ENCODE measurements at places on chromosomes 2 and 18.

- no peak for DNase-seq
Observed at GRCh38 chr2:20567159-20567925, 83.6 kb downstream of the HS1BP3 start.

DNA sequence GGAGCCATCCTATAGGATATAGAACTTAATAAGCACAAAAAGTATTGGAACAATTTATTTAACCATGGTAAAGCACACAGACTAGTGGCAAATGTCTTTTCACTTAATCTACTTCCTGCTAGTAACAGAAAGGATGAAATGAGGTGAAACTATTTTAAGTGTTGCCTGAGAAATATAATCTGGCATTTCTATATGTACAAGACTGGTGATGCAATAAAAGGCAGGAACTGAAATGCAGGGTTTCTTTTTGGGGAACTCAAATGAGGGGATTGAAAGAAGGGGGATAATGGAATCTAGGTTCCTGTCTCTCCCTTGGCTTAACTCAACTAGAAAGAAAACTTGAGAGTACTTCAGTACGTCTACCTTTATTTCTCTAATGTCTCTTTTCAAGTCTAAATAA lies 122.3 kb downstream of the MEMO1 start:
- DNase-seq = no peak

DNA sequence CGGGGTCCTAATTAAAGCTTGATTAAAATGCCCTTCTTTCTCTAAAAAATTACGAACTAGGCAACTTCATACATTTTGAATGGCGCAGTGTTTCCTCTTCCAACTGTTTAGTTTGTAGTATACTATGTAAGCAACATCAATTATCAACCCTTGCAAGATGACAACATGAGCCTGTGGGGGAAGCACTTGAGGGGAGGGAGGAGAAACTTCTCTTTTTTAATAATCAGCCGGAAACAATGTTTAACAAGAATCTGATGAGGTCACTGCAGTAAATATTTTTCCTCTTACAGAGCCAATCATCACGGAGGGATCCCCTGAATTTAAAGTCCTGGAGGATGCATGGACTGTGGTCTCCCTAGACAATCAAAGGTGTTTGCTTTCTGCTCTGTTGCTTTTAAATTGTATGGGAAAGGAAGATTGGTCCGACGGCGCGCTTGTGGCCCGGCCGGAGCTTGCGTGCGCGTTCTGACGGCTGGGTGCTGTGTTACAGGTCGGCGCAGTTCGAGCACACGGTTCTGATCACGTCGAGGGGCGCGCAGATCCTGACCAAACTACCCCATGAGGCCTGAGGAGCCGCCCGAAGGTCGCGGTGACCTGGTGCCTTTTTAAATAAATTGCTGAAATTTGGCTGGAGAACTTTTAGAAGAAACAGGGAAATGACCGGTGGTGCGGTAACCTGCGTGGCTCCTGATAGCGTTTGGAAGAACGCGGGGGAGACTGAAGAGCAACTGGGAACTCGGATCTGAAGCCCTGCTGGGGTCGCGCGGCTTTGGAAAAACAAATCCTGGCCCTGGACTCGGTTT lies 5.3 kb upstream of the DLX1 start:
- DNase-seq = no peak

DNA sequence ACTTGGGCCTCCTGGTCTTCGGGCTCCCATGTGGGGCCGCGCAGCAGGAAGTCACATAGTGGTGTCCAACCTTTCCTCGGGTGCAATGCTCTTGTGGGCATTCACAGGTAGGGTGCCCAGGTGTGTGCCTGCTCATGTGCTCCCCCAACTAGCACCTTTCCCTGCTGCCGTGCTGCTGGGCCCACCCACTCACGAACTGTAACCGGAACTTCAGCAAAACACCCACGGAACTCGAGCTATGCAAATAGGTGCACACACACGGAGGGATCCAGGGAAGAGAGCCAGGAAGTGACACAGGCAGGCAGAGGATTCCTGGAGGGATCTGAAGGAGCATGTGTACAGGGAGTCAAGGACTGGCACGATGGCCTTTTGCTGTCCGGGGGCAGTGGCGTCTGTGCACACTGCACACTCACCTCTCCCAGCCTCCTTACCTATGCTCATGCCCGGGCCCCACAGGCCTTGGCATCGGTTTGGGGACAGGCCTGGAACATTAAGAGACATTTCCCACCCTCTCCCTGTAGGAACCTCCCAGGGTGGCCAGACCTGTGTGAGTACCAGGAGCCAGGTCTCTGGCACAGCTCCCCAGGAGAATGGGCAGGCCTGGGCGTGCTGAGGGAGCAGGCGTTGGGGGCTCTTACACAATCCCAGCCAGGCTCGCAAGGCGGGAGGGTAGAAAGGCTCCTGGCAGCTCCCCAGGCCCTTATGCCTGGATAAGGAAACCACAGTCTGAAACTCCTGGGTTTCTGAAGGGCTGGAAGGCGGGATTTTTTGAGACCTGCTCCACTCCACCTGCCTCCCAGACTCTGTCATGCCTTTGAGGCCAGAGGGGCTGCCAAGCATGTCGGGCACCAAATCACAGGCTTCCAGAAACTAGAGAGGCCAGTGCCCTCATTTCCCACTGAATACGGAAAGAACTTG lies 6.6 kb upstream of the PTMA start:
- no peak for DNase-seq

- peak; percentile 88 for DNase-seq
Observed at GRCh38 chr2:43995733-43996533, at the start of gene LRPPRC. TSS of gene LRPPRC (minus strand) at chr2:43995989. CDS start at chr2:43995947, 42 bp downstream.

GRCh38 chr2:147649998-147650397 lies 194.8 kb upstream of the ACVR2A start:
- DNase-seq = no peak

- DNase-seq = no peak
Observed at GRCh38 chr2:83280391-83280790, 1178.7 kb downstream of the SUCLG1 start.

GRCh38 chr2:46825939-46826568 lies 89.6 kb downstream of the MCFD2 start:
- DNase-seq = no peak

DNA sequence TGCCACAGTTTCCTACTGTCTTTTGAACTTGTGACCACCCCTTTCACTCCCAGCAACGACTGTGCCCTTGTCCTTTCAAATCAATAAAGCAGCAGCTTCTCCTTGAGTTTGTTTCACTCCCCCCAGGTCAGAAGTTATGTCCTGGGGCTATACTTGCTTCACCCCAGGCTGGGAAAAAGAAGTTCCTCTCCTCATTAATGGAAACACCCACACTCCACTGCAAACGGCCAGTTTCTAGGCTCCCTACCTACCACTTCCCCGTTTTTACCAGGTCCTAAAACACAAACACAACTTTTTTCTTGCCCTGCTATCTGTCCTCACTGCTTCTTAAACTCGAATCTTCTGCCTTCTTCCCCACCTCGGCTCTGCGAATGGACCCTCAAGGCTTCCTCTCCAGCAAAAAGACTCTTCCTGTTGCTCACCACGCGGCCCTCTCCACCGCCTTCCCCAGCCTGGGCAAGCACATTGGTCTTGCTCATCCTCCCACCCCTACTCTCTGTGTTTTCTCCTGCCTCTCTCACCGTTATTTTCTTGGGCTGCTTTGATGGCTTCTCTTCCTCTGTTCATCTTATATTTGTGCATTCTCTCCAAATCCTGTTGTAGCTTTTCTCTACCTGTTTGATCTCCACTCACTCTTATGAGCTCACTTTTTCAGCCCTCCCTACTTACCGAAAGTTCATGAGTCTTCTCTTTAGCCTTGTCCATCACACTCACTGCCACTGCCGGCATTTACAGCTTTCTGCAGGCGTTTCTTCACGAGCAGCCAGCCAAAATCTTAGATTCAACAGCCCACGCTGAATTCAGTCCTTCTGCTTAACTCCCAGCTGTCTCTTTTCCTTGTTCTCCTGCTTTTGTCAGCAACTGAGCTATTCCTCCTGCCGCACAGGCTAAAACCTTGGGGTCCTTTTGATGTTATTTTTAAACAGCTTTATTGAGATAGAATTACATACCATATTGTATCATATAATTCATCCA lies 7.0 kb upstream of the SP5 start:
- DNase-seq = no peak

- no peak for DNase-seq
Observed at GRCh38 chr2:45892757-45893156, 241.3 kb downstream of the PRKCE start.

- DNase-seq = no peak
Observed at GRCh38 chr2:241350878-241351639, 5.0 kb upstream of the FARP2 start.

GRCh38 chr18:57475903-57476302 lies 40.7 kb downstream of the ONECUT2 start:
- no peak for DNase-seq

GRCh38 chr2:176637486-176638166 lies 368.4 kb downstream of the MTX2 start:
- DNase-seq = no peak

DNA sequence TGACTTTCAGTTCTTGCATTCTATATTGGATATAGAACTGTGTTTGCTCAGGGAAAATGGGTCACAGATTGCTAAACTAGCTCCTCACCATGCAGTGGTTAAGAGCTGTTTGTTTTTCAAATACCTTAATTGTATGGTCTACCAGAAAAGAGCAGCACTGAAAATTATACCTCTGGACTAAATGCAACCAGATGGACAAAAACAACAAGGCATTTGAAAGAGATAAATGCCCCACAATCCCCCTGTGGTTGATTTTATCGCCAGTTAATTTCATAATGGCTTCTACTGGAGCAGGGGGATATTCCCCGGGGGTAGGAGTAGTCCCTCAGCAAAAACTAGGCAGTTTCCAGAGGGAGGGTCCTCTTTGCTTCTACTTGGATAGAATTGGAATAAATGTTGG lies 267.9 kb upstream of the TNP1 start:
- DNase-seq = no peak

DNA sequence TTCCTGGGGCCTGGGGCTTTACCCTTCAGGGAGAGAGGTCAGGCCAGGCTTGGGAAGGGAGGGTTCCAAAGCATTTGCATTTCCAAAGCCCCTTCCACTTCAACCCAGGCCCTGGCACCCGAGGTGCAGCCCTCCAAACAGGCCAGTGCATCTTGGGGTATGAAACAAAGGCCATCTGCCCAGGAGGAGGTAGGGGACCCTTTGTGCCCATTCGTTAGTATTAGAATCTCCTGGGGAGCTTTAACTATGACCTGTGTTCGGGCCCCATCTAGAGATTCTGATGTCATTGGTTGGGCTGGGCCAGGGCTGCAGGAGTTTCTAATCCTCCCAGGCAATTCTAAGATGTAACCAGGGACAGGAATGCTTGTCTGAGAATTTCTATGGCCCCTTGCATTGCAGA lies 73.6 kb downstream of the CIB4 start:
- DNase-seq = no peak

- DNase-seq = no peak
Observed at GRCh38 chr18:22668496-22668895, 250.8 kb upstream of the CTAGE1 start.

- DNase-seq = peak; percentile 41
Observed at GRCh38 chr2:189580658-189581353, at the start of gene SLC40A1. TSS of gene SLC40A1 (minus strand) at chr2:189580786. CDS start at chr2:189580460, 326 bp downstream.

GRCh38 chr2:59440491-59440890 lies 1113.0 kb downstream of the BCL11A start:
- DNase-seq = no peak

- no peak for DNase-seq
Observed at GRCh38 chr18:79574938-79575525, 104.6 kb upstream of the CTDP1 start.

DNA sequence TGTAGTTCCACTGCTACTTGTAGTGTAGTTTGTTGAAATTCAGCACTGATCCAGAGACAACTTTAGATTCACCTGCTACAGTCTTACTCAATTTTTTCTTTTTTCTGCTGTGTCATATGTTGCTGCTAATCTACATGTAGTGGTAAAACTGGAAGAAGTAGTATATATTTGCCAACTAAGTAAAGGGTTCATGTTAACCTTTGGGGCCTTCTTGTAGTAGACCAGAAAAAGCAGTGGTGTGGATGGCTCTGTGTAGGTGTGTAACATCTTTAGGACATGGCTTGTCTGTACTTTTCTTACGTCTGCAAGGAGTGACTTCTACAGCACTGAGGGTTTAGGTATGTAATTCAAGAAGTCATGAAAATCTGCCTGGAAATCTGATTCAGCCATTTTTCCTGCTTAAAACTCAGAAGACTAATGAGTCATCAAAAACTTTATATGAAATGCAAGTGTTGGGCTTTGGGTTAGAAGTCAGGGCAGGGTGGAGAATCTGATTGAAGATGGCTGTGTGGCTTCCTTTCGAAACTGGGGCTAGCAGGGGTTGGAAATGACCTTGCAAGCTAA lies 8.4 kb downstream of the PTPRM start:
- DNase-seq = no peak

GRCh38 chr18:74880706-74881278 lies 283.1 kb downstream of the ZNF407 start:
- DNase-seq = no peak

GRCh38 chr2:228657807-228658402 lies 476.4 kb upstream of the SPHKAP start:
- DNase-seq = no peak

DNA sequence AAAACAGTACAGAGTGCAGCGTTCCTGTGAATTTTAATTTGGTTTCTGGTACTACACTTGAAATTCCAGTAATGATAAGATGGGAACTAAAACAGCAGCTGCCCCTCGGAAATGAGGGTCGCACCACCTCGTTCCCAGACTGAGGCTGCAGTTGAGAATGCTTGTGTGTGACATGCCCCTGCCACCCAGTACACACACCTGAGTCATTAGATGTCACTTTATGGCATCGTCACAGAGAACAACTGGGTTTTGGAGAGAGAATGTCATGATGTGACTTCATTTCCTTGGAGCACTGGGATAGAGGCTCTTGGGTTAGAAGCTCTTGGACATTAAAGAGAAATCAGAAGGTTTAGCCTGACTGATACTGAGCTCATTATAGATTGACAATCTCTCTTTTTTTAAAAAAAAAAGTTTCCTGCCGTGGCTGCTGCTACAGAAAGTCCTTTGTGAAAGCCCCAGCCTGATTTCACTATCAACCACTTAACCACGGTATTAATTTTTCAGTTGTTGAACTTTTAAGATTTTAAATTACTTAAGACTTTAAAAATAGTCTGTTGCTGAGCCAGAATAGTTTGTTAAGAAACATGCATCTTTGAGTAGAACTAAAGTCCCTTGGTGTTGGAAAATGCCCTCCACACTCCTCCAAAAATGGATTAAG lies 24.5 kb downstream of the BCL2L11 start:
- no peak for DNase-seq

GRCh38 chr2:158598862-158599517 lies 142.2 kb downstream of the PKP4 start:
- no peak for DNase-seq

DNA sequence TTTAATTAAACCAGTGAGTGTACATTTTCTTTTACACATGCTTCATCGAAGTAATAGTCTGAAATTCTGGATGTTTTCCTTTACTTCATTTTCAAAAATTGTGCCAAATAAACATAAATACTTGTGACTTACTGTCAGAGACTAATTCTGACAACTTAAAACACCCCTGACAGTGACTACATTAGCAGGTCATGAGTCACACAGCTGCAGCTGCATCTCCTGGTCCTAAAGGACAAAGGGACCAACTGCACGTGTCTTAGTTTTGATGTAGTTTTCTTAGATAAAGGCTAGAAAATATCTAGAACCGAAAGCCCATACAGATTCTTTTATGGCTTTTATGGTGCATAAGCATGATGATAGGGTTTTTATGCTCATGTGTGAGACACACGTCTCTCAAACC lies 29.6 kb upstream of the DSC3 start:
- no peak for DNase-seq
